ENCODE measurements at places on chromosomes 2 and 18.

GRCh38 chr2:104378853-104379374, 475.0 kb upstream of the POU3F3 start:
- peak; percentile 69 for DNase-seq

GRCh38 chr2:6906165-6906741, 11.0 kb upstream of the RNF144A start:
- DNase-seq = no peak

- DNase-seq = no peak
Measured at GRCh38 chr2:85666435-85667316, 1.3 kb downstream of the SFTPB start.

DNA sequence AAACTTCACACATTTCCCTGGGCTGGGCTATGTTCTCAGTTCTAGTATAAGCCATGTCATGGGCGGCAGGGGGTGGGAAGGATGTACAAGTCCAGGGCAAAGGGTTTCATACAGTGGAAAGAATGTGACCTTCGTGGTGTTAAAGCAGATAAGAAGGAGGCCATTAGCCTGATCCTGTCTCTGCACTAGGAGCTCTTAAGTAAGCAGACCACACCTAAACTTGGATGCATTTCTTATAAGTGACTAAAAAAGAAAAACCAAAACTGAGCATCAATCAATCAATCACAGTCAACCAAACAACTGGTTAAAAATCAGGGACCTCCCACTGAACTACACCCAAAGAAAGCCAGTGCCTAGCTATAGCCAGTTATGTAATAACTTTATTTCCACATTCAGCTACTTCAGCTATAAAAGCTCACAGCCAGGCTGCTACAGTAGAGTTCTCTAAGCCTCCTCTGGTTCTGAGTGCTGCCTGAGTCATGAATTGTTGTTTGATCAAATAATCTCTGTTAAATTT, 46.8 kb upstream of the RIOK3 start:
- no peak for DNase-seq

DNA sequence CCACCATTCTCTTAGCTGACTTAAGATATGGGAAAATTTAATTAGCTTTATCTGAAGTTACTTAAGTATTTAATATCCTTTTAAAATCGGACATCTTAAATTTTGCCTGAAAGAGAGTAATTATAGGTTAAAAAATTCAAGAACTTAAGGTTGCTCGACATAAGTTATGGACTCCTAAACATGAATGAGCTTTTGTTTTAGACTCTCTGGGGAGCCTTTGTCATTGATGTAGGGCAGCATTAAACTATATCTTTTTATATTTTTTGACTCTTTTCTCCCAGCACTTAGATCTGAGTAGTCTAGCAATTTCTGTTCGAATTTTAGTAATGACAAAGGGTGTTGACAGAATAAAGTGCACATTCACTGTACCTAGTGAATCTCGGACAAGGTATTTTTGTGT, 4.7 kb downstream of the PHLPP1 start:
- no peak for DNase-seq

DNA sequence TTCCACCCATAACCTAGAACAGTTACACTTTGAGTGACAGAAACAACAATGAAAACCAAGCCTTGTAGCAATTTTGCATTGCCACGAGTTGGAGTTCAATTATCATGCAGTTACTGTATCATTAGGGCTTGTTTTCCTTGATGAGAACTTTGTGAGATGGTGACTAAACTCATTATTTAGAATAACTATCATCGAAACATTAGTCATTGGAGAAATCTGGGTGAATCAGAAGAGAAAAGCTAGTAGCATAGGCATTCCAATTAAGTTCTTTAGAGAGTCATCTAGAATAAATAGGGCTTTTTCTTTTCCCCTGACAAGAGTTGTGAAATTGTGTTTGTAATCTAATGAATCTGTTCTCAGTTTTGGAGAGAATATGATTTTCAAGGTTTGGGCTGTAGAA, 122.8 kb upstream of the DOCK10 start:
- no peak for DNase-seq

DNA sequence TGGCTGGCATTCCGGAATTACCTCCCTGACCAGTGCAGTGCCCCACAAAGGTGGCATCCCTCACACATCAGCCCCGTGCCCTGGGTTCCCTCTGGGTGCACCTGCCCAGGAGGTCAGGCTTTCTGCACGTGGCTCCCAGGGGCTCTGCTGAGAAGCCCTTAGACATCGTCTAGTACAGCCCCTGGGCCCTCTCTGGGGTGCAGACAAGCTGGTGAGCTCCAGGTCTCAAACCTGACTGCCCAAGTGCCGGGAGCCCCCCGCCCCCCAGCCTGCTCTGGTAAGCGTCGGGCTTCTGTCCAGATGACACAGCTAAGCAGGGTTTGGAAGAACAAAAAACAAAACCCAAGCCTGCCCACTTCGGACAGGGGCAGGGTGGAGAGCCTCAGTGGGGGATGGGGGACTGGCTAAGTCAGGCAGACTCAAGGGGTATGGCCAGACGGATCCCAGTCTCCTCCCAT, 20.2 kb downstream of the TWIST2 start:
- no peak for DNase-seq

GRCh38 chr2:238670111-238670585, 177.7 kb upstream of the TWIST2 start:
- DNase-seq = no peak

DNA sequence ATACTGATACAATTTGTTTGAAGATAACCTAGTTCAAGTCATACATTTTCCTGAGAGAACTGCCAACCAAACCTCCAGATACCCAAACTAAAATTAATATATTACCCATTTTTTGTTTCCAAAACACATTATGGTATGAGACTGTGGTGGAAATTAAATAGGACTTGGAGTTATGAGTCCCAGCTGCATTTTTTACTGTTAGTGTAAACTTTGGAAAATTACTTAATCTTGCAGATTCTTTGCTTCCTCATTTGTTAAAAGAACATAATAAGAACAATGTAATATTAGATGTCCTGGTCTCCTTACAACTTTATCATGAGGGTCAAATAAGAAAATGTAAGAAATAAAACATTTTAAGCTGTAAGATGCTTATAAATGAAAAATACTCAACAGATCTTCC, 98.2 kb upstream of the TRIB2 start:
- DNase-seq = no peak

- peak; percentile 31 for DNase-seq
Measured at GRCh38 chr2:240024766-240025165, 376 bp downstream of the NDUFA10 start.

- no peak for DNase-seq
Measured at GRCh38 chr2:23656597-23656973, 270.3 kb downstream of the ATAD2B start.

GRCh38 chr2:23588508-23589201, 203.7 kb downstream of the KLHL29 start:
- DNase-seq = no peak

- DNase-seq = no peak
Measured at GRCh38 chr2:146321175-146321574, 1523.7 kb upstream of the ACVR2A start.

DNA sequence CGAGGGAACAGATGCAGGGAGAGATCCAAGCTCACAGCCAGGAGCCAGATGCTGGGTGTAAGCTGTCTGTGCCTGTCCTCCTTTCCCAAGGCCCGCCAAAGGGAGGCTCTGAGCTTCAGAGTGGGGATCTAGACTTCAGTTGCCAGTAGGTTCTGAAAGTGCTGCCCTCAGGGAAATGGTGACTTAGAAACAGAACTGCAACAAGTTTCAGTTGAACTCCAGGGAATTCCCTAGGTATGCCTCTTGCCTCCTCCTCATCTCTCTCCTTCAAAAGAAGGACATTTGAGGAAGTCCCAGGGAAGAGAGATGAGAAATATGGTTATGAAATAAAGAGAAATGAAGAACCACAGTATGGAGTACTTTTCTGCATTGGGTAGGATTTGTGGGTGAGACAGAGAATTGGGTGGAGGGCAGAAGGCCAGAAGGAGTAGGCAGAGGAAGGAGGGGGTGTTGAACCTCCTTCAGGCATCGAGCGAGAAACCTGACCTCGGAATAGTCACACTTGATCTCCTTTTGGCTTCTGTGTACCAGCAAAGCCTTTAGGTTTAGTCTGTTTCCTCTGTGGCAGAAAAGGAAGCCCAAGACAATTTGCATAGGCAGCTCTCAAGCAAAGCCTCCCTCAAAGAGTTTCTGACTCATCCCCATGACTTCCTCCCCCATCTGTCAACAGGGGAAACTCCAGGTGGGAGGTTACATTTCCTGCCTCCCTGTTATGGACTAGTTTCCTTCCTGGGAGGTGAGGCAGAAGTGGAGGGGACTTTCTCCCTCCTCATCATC, 45.7 kb downstream of the QPCT start:
- peak; percentile 72 for DNase-seq

DNA sequence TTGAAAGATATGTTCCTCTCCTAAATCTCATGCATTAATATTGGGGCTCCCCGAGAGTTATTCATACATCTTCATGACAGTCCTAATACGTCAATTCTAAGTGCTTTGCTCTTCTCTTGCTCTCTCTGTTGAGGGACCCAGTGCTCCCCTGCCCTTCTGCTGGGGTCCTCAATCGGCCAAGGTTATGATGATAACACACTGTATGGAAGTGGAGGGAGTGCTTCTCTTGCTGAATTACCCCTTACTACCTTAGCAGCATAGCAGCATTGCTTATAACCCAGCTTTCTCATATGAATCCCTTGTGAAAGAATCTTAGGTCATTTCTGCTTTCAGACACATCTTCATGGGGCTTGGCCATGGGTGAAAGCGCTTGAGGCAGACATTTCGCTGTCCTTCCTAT, 43.2 kb downstream of the ITPRID2 start:
- no peak for DNase-seq

DNA sequence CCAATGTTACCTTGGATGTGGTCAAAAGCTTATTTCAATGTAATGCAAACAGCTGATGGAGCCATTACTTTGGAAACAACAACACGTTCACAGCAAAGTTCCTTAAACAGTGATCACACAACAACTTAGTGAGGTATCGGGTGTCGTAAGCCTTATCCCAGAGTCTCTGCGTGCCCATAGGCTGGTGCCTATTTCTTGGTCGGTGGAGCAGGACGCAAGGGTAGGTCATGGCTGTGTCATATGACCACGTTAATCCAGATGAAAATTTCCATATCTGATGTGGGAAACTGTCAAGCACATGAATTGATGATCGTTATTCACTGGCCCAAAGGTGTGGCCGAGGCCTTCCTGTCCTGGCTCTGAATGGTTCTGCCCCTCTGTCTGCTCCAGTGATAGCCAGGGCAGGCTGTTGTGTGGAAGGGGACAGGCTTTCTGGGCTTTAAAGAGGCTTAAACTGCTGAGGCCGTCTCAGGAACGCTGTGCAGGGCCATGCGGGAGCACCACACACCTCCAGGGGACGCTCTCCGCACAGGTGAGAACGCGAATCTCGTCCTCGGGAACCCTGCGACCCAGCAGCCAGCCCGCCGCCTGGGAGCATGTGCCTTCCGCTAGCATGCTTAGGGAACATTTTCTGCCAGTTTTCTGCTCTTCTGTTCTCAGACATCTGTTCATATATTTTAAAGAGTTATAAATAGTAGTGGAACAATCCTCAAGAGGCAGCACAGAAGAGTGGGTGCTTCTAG, 90.6 kb downstream of the KCTD1 start:
- DNase-seq = no peak

DNA sequence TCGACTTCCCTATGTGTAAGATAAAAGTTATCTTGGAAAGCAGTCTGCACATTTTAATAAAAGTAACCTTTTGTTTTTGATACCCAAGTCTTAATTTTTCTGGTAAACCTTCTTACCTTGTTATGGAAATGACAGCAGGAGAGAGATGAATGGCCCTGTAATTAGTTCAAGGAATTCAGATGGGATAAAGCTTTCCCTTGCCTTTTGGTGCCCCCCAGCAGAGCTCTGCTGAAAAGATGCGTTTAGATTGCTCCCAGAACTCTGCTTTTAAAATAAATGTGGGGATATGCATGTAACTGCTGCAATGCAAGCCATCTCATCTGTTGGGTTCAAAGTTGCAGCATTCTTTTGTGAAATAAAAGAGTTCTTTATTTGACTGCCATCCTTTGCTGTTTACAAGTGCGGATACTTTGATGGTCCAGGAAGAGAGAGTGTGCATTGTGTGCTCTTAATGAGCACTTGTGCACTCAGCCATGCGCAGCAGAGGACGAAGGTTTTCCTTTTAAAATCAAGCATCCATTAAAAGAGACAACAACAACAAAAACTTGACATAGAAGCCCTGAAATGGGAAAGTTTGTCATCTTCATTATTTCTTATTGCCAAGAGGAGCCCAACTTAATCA, 176.7 kb upstream of the ST6GAL2 start:
- no peak for DNase-seq

DNA sequence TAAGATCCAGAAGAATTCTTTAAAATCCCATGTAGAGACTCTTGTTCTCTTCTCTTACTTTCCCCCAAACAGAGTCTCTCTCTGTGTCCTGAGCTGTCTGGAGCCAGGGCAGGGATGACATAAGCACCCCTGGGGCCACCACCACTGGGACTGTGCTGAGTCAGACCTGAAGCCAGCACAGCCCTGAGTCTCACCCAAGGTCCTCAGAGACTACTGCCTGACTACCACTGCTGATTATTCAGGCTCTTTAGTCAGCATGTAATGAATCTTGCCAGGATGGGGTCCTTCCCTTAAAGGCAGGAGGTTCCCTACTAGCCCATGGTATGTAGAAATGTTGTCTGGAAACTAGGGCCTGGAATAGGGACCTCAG, 34.9 kb upstream of the DYNC1I2 start:
- no peak for DNase-seq

DNA sequence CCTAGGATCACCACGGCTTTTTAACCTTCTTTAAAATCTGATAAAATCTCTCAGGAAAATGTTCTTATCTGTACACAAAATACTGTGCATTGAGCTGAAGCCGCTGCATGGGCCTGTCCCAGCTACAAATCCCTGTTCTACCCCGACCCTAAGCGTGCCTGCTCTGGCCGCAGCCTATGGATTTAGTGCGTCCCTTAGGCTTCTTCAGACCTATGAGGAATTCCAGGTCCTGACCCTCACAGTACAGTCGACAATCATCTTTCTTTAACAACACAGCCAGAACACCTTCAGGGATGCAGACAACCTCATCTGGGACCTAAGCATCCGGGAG, 477 bp upstream of the WDCP start:
- no peak for DNase-seq

Data from naive thymus-derived CD8-positive, alpha-beta T cell (primary cell).